MG63 (cell line): ENCODE measurements at places on chromosomes 16 and 17.

DNA sequence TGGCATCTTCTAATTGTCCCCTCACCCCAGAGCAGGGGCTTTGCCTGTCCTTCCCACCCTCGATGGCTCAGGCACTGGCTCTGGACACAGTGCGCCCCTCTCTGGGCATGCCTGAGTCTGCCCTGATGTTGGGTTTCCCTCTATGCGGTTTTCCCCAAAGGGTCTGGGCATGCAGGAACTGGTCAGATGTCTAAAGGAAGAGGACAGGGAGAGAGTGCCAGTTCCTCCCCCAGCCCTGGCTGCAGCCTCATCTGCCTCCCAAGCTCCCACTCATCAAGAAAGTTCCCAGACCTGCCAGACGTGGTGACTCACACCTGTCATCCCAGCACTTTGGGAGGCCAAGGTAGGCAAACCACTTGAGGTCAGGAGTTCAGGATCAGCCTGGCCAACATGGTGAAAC lies 41.3 kb upstream of the PABPN1L start:
- peak; percentile 64 for DNase-seq

DNA sequence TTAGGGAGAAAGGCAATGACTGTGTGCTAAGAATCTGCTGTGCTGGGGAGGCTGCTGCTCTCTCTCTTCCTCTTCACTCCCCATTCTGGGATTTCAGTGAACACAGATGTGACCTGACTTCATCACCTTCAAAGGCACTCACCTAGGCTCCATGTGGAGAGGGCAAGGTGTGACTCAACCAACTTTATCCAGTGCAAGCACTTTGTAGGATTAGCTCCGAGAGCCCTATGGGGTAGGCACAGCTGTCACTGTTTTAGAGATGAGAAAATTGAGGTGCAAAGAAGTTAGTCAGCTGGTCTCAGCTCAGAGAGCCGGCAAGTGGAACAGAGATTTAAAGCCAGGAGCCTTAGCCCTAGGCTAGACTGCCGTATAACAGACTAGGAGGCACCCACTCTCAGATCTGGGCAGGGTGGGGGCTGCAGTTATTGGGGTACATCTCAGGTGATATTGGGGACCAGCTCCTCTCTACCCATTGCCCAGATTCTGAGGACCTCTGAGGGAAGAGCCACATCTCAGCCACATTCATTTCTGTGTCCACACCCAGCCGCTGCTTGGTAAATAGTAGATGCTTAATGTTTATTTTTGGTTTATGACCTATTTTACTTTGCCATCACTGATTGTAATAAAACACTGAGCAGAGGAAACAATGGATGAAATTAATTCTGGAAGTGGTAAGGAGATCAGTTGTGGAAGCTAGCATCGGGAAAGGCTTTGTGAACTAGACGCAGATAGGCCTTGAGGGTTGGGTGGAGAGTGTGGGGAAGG lies 138.8 kb downstream of the CCDC182 start:
- no peak for DNase-seq

DNA sequence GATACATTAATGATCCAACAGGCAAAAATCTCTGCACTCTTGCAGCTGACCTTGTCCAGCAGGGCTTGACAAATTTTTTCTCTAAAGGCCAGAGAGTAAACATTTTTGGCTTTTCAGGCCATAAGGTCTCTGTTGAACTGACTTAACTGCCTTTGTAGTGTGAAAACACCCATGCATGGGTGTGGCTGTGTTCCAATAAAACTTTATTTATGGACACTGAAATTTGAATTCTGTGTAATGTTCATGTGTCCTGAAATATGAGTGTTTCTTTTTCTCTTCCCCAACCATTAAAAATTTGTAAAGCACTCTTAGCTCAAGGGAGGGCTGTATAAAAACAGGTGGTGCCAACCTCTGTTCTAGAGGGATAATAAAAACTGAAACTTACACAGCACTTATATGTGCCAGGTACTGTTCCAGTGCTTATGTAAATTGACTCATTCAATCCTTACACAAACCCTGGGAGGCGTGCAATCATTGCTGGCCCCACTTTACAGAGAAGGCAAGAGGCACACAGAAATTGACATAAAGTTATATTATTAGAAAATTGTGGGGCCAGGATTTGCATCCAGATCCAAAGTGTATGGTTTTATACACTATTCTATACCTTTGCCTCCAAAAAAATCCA lies 18.8 kb upstream of the ZNF423 start:
- DNase-seq, result no peak

DNA sequence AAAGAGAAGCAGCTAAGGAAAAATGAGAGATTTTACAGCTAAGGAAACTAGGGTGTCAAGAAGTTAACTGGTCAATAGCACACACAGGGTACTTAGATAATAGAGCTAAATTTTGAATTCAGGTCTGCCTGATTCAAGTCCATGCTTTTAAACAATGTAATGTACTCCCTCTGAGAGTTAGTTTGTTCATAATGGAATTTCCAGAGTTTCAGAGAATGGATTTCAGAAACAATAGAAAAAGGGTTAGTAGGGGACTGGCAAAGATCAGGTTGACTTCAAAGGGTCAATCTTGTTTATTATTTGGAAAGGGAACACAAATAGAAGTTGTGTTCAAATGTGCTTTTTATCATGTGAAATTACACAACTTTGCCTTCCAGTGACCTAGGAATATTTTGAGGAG lies 17.9 kb downstream of the NSRP1 start:
- DNase-seq, result no peak

GRCh38 chr16:81632392-81633146 lies 146.5 kb upstream of the PLCG2 start:
- DNase-seq, result peak; percentile 36
